ENCODE measurements at places on chromosomes 1 and 21.

GRCh38 chr1:229869240-229869639 lies 197.8 kb upstream of the GALNT2 start:
- peak; percentile 39 for DNase-seq

GRCh38 chr1:23814016-23814415 lies 11.2 kb downstream of the HMGCL start:
- no peak for DNase-seq

GRCh38 chr1:178418284-178418955 lies 78.3 kb downstream of the CLEC20A start:
- DNase-seq, result no peak

DNA sequence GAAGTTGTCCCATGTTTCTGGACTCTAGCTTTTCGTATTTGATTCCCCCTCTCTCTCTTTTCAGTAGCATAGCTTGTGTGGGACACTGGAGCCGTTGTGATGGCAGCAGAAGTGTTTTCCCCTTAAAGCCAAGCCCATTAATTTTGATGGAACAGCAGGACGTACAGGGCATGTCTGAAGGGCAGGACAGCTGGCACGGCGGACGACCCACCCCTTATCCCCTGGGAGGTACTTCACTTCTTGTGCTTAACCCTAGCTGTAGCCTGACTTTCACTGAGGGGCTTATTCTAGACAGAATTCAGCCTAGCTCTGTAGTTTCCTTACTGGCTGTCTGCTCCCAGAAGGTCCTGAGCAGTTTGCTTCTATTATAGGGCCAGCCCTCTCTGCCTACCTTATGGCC lies 8.6 kb upstream of the PPFIA4 start:
- no peak for DNase-seq

DNA sequence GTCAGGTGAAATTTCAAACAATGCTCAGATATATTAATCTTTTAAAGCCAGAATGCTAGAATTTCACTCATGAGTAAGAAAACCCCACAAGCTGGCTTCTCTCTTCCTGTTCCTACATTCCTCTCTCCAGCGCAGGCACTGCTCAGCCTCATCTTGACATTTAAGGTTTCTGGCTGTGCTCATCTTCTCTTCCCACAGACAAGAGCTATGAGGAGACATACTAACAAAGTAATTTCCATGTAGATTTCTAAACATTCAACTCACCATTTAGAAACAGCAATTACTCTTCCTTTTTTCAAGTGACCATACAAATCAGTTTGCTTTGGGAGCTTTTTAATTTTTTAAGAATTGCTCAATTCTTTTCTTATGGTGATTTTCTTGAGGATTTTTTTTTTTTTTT lies 7.8 kb upstream of the LRRC8D start:
- no peak for DNase-seq

DNA sequence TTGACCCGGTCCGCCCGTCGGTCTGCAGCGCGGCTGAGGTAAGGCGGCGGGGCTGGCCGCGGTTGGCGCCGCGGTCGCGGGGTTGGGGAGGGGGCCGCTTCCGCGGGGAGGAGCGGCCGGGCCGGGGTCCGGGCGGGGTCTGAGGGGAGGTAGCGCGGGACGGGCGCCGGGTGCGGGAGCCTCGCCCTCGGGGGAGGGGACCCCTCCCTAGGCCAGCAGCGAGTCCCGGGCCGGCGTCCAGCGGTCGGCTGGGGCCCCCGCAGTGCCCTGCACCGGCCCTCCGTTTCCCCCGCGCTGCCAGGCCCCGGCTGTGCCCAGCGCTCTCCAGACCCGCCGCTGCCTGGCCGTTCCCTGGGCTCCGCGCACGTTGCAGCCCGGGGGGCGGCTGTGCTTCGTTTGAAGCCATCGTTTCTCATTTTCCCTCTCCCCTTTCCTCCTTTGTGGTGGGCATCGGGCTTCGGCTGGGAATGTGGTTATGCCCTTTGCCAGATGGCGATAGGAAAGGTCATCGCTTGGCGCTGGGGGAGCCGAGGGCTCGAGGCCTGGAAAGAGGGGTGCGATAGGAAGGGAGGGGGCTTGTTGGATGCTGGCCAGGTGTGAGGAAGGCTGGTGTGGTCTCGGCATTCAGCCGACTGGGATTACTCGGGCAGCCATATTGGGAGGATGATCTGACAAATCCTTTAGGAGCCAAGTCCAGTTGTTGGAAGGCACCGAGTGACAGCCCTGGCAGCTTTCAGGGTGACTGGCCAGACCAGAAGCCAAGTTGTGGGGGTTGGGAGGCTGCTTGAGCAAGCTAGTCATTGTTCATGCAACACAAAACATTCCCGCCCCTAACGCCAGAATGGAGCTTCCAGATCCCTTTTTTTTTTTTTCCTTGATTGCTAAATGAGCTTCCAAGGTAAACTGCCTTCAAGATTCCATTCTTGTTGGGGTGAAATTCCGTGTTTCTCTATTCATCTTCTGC lies 753 bp downstream of the KIF1B start:
- DNase-seq, result no peak

DNA sequence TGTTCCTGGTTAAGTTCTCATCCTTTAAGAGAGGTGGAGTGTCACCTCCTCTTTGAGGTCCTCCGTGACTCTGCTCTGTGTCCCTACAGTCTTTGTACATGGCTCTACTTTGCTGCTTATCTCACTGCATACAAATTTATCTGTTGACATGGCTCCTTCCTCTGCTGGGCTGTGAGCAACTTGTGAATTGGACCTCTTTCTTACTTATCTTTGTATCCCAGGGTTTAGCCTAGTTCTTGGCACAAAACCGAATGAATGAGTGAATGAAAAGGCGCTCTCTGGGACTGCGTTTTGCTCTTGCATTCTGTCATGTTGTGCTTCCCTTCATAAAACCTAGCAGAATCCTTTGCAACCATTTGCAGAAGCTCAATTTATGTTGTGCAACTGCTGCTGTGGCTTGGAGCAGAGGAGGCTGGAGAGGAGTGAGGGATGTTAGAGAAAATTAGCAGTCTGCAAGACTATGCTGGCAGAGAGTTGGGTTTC lies 12.4 kb downstream of the SLC26A9 start:
- DNase-seq, result no peak

GRCh38 chr1:55048453-55049270 lies 9.3 kb downstream of the PCSK9 start:
- DNase-seq, result no peak

- DNase-seq, result no peak
Measured at GRCh38 chr1:27505420-27505680, 15.4 kb upstream of the WASF2 start.

GRCh38 chr1:242877229-242877628 lies 352.7 kb upstream of the PLD5 start:
- DNase-seq, result no peak

GRCh38 chr21:38811257-38811656 lies 5.5 kb downstream of the ETS2 start:
- no peak for DNase-seq

DNA sequence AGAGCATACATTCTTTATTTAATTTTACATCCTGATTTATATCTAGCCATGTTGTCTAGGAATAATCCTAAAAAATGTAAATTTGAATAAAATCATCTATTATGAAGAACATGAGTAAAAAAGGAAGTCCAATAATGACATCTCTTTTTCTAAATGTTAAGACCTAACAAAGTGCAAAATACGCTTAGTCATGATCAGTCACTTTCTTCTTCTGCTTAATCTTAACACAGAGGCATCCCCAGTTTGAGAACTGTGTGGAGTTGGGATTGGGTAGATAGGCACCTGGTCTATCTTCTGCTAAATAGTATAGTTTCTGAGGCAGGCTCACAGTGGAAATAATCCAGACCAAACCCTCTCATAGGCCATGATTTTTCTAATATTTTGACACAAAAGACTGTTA lies 311.7 kb upstream of the LRRC7 start:
- DNase-seq, result no peak

All from brain pericyte (primary cell).